ENCODE measurements at places on chromosomes 7 and 10.

DNA sequence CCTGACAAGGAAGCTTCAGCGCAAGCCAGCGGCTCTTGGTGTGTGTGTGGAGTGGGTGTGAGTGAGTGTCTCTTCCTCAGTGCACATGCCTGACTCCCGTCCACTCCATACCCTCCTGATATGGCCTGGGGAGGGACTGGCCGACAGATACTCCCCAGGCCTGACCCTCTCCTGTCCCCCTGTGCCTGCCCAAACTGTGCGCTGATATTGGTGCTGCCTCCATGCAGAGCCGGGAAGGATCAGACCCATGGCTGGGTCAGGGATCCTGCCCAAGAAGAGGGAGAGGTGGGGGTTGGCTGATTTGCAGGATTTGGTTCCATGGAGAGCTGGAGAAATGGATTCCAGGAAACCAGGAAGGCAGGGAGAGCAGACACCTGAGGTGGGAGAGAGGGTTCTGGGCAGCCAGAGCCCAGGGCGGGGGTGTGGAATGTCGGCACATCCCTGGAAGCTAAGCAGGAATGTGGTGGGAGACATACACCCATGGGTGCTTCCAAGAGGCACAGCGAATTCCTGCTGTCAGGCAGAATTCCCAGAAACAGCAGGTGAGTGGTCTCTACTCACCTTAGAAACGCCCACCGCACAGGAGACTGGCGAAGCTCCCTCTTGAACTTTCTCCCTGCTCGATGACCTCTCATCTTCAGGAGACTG lies 6.3 kb downstream of the CALML5 start:
- DNase-seq, result no peak

DNA sequence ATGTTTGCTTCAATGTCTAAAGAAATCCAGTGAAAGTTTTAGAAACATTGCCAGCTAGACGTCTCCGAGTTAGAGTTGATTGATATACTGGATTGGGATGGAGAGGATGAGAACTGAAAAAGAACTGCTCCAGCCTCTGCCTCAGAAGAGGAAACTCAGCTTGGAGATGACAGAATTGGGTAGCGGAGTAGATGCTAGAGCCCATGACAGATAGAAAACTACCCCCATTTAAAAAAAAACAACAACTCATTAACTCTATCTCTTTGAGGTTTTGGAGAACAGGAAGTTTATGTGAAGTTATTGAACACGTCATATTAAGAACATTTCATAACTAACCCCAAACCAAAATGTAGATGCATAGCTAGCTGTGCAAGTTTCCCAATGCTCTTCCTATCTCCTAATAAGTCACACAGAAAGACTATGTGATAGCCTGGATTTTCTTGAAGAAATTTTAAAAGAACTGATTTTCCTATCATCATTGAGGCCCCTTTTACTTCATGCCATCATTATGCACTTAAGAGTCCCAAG lies 28.3 kb upstream of the AFAP1L2 start:
- no peak for DNase-seq

DNA sequence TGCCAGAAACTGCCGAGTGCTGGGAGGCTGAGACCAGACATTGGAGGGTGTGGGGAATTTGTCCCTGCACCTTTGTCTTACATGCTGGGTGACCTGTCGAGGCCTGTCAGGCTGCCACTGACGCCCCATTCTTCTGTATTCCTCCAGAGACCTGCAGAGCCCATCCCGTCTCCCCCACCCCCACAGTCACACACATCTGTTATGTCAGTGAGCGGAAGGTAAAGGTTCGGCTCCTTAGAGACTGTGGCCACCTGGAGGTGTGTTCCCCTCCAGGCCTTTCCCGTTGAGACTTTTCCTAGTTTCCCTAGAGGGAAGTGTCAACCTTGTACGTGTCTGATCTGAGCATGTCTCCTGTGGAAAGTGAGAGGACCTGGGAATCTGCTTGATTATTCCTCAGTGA lies 84.5 kb downstream of the ATXN7L1 start:
- no peak for DNase-seq

- no peak for DNase-seq
Observed at GRCh38 chr7:16178092-16178491, 243.2 kb downstream of the CRPPA start.

DNA sequence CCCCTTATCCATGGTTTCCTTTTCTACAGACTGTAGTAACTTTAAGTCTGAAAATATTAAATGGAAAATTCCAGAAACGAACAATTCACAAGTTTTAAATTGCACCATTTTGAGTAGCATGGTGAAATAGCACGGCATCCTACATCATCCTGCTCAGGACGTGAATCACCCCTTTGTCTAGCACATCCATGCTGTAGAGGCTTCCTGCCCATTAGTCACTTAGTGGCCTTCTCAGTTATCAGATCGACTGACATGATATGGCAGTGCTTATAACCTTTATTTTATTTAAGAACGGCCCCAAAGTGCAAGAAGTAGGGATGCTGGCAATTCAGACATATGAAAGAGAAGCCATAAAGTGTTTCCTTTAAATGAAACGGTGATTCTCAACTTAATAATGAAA lies 82.7 kb downstream of the CPXM2 start:
- DNase-seq, result peak; percentile 64

- DNase-seq, result no peak
Observed at GRCh38 chr7:129208667-129209066, 16.2 kb upstream of the AHCYL2 start.

DNA sequence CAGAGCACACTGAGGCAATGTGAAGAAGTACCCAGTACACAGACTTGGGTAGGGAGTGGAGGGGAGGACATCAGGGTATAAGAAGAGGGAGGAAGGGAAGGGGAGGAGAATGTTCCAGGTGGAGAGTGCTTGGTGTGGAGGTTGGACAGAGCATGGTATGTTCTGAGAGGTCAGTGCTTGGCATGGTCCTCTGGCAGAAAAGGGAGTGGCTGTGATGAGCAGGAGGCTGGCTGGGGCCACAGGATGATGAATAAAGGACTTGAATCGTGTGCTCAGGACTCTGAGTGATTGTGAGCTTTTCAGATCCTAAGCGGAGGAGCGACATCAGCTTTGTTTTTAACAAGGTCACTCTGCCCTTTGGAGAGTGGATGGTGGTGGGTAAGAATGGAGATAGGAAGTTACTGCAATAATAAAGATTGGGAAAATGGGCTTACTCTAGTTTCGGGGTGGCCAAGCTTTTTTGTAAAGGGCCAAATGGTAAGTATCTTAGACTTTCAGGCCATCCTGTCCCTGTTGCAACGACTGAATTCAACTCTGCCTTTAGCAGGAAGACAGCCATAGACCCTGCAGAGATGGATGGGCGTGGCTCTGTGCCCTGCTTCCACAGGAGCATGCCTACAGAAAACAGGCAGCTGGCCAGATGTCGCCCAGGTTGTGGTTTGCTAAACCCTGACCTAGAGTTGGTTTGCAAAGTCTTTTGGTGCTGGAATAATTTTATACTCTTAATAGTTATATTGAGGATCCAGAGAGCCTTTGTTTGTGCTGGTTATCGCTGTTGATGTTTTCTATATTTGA lies 8.4 kb downstream of the PPP2R2D start:
- DNase-seq, result no peak

- no peak for DNase-seq
Observed at GRCh38 chr7:117412390-117412789, 14.9 kb downstream of the ASZ1 start.

- no peak for DNase-seq
Observed at GRCh38 chr10:12969951-12970350, 31.6 kb downstream of the CCDC3 start.

- DNase-seq, result peak; percentile 10
Observed at GRCh38 chr10:120131183-120131582, 238.7 kb downstream of the SEC23IP start.

DNA sequence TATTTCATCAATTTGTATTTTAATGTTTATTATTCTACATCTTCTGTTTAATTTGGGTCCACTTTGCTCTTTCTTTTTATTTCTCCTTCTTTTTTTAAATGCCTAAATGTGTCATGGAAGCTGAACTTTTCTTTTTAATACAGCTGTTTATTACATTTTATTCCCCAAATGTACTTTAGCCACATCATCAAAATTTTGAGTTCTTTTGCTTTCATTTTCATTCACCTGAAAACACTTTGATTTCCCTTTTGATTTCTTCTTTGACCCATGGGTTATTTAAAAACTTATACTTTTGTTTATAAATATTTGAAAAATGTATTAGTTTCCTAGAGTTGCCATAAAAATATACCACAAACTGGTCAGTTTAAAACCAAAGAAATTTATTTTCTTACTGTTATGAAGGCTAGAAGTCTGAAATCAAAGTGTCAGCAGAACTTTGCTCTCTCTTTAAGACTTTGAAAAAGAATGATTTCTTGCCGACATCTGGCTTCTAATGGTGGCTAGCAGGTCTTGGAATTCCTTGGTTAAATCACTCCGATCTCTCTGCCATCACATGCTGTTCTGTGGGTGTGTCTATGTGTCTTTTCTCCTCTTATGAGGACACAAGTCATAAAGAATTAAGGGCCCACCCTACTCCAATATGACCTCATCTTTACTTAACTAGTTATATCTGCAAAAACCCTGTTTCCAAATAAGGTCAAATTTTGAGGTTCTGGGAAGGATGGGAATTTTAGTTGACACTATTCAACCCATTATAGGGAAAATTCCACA lies 225.5 kb downstream of the ANKRD7 start:
- no peak for DNase-seq

DNA sequence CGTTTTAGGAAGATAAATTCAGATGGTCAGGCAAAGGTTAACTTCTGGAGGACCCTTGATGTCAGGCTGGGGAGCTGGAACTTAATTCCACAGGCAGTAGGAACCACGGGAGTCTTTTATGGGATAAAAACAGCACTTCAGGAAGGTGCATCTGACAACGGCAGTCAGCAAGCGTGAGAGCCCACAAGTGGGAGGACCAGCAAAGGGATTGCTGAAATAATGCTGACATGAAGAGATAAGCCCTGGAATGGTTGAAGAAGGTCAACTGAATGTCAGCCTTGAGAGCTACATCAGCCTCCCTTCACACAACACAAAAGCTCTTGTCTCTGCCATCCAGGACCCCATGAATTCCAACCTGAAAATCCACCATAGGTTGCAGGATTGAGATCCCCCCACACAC lies 138.8 kb downstream of the SORCS1 start:
- DNase-seq, result no peak

DNA sequence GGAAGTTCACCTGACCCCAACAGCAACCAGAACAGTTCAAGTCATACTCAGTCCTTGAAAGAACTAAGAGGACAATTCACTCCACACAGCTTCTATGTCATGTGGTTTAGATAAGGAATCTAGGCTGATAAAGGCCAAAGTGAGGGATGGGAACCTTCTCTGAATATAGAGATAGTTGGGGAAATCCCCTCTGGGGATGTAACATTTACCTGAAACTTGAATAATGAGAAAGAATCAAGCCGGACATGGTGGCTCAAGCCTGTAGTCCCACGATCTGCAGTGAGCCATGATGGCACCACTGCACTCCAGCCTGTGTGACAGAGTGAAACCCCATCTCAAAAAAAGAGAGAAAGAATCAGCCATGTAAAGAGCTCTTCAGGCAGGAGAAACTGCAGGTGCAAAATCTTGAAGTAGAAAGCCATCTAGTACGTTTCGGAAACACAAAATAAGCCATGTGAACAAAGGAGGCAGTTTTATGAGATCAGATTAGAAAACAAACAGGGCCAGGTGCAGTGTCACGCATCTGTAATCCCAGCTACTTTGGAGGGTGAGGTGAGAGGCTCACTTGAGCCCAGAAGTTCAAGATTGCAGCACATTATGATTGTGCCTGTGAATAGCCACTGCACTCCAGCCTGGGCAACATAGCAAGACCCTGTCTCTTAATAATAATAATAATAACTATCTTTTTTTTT lies 4.5 kb upstream of the DNMBP start:
- DNase-seq, result no peak

DNA sequence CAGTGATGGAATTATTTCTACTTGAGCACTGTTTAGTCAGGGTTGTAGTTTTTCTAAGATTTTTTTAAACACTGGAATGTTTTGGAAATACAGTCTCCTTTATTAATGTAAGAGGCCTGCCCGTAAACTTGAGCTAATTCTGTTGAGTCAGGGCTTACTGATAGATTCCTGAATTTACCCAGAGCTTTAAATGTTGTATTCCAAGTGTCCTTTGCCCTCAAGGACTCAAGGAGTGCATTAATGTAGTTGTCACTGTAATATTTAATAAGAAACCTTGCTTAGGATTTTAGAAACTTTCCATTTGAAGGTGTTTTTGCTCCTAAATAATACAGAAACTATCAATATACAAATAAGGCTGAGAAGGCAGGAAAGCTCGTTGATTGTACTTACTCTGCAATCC lies 89.2 kb downstream of the MACC1 start:
- no peak for DNase-seq

GRCh38 chr10:20616918-20617810 lies 279.9 kb downstream of the NEBL start:
- DNase-seq, result no peak

DNA sequence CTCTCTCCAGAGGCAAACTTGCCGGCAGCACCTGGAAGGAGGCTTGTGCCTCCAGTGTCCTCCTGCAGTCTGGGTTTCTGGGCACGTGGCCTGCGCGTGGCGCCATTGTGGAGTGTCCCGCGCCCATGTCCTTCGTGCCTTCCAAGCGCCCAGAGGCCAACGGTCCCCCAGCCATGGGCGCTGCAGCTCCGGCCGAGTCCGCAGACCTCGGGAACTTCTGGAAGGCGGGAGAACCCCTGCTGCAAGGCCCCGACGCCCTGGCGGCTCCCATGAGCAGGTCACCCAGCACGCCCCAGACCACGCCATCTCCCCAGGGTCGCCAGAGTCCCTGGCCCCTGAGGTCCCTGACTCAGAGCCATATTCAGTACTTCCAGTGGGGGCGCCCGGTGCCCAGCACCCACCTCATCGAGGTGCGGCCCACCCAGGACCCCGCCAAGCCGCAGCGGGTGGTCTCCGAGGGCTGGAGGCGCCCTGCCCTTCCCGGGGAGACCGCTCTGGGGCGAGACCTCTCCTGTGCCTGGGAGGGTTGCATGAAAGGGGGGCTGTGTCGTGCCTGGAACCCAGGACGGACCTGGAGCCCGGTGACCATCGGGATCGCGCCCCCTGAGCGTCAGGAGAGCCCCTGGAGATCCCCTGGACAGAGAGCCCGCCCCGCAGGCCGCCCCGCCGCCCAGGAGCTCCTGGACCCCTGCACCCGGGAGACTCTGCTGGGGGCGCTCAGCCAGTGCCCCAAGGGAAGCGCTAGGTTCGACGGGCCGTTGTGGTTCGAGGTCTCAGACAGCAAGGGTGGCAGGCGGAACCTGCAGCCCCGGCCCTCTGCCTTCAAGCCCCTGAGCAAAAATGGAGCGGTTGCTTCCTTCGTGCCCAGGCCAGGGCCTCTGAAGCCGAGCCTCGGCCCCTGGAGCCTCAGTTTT lies at the start of gene POM121L12:
Gene POM121L12 (plus strand): TSS at position 135 of the 914 bp plus-strand sequence. CDS start 39 bp downstream, at position 174.
- DNase-seq, result no peak

DNA sequence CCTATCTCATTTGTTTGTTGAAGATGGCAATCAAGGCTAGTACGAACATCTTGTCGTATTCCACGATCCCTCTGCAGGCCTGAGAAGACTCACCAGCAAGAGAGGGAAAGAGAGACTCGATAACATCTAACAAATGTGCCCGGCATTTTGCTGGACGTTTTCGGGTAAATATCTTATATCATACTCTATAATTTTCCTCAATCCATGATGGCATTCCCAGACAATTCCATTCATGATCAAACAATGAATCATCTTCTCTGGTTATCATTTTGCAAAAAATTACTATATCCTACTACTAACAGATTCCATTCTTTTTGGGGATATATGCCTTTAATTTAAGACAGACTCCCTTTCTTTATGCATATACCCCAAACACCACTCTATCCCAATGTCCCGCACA lies 118.1 kb downstream of the TYW1B start:
- DNase-seq, result no peak

GRCh38 chr10:4201866-4202825 lies 417.1 kb upstream of the KLF6 start:
- no peak for DNase-seq

- DNase-seq, result no peak
Observed at GRCh38 chr7:17651341-17651740, 289.0 kb downstream of the SNX13 start.

- DNase-seq, result no peak
Observed at GRCh38 chr7:65927489-65928448, 54.2 kb downstream of the GUSB start.
